ENCODE measurements at places on chromosomes 16 and 17.

- peak; percentile 33 for DNase-seq
Measured at GRCh38 chr17:17403899-17404576, 72.8 kb upstream of the MED9 start.

DNA sequence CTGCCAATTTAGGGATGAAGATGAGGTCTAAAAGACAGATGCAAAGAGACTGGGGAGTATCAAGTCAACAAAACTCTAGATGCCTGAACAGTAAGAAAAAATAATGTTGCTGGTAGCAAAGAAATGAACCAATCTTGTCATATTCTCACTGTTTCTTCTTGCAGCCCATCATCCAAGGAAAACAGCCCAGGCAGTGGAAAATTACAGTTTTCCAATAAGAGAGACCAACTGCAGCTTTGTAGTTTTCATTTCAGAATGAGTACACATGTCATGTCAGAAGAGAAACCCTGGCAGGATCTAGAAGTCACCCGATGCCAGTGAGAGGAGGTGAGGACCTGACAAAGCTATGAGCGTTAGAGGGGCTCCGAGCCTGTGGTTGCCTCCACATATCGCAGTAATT, 500.4 kb upstream of the PSMD7 start:
- DNase-seq, result no peak

- DNase-seq, result no peak
Measured at GRCh38 chr17:64196601-64197000, 66.5 kb downstream of the TEX2 start.

DNA sequence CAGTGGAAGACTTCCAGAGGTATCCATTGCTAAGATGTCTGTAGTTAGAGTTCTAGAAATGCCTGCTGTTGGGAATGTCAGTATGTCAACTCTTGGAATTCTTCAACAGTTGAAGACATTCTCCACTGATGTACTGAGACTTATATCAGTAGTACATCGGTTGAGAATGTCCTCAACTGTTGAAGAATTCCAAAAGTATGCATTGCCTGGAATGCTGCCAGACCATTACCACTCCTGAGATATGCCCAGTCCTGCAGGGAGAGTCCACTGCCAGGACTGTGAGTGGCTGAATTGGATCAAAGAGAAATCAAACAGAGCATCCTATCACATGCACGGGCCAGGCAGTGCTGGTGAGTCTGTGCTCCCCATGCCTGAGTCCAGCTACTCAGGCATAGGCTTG, 42.0 kb downstream of the IL21R start:
- DNase-seq, result no peak

GRCh38 chr17:40134184-40134583, 6.2 kb upstream of the CASC3 start:
- DNase-seq, result no peak

DNA sequence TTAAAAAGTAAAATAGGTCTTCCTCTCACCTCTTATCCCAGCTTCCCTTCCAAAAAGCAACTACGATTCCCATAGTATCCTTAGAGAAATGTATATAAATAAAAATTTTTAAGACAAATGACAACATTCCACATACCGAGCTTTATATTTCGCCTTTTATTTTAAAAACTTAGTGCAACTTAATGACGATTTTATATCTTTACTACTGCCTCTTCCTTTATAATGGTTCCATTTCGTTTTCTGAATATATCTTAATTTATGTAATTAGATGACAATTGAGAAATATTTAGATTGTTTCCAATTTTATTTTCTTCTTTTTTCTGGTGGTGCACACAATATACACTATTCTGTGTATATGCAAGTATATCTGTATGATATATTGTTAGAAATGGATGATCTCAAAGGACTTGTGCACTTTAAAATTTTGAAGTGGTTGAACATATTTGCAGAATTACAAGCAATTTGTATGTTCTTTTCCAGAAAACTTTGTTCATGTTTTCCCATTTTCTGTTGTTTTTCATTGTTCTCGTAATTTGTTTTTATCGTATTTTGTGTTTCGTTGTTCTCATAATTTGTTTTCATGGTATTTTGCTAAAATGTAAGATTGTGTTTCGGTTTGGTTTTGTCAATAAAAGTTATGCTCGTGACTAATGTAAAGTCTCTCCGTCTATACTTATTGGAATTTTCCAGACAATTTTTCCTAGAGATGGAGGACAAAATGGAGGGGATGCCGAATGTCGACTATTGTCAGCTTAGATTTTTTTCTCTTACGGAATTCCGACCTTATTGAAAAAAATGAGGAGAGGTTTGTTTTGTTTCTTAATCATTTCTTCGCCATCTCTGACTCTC, 20.4 kb upstream of the HOXB13 start:
- no peak for DNase-seq

DNA sequence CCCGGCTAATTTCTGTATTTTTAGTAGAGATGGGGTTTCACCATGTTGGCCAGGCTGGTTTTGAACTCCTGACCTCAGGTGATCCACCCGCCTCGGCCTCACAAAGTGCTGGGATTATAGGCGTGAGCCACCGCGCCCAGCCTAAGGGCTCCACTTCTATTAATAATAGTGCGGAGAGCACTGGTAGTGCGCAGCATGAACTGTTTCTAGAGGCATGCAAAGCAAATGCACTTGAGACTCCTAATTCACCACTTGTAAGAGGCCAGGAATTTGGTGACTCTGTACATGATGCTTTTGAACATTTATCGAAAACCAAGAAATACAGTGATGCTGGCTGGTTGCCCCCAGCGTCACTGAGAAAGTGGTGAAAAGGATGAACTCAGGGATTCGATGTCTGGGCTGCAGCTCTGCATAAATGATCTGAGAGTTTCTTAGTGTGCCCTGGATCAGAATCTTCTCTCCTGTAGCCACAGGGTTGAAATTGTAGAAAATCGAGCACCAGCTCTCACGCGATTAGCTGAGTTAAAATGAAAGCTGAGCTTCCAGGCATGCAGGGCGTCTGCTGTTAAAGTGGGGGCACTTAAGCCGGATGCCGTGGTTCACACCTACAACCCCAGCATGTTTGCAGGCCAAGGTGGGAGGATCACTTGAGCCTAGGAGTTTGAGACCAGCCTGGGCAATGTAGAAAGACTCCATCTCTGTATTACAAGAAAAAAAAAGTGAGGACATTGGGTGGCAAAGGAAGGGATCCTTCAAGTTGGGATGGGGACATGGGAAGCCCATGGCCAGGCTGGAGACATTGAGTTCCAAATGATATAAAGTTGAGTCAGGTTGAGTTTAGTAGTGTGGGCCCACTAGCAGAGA, 4.8 kb downstream of the RNF213 start:
- DNase-seq, result no peak

DNA sequence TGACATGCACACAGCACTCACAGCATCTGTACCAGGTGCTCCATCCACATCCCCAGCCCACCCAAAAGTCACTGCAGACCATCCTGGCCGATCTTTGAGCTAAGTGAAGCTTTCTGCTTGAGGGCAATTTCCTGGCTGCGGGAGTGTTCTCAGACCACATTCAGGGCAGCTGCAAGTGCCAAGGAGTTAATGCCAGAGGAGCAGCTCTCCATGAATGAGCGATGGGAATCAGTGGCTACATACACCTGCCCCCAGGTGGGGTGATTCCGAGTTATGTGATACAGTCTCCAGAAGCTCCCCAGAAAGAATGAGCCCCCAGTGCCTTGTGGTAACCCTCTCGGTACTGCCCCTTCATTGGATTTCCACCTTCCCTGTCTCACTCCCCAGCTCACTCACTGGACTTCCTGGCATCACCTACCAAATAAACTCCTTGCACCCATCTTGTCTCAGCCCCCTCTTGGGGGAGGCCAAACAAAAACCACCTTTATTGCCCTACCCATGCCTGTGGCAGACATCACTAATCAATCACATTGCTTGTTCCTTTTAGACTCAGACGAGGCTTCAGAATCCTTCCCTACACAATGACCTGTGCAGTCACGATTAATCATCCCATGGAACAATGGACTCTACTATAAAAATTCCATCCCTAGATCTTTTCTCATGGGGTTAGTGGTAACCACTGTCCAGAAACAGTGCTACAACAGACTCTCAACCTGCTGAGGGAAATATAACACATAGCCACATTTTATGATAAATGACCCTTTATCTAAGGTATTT, 121.1 kb downstream of the IRX5 start:
- no peak for DNase-seq

DNA sequence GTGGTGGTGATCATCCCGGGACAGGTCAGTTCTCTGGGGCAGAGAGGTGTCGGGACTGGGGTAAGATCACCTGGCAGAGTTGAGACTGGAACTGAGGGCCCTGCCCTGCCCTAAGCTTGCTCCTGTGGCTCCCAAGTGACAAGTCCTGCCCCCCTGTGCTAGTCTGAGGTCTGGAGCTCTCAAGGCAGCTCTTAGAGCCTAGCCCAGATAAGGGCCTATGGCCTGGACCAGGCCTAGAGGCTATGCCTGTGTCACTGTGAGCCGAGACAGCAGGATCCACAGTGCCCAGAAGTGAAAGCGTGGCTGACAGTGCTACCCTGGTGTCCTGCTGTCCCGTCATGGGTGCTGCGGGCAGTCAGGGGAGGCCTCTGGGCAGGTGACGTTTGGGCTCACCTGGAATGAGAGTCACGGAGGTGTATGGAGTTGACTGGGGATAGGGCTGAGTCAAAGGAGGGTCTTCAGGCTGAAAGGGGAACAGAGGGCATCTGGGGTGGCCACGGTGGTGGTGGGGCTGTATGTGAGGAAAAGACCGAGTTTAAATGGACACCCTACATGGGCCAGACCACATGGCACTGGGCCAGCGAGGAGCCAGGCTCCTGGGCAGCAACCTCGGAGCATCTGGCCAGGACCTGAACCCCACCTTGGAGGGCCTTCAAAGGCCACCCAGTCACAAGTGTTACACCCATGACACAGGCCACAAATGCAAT, 5.5 kb downstream of the NATD1 start:
- DNase-seq, result no peak

GRCh38 chr16:23383881-23384280, 69.1 kb downstream of the COG7 start:
- no peak for DNase-seq

- no peak for DNase-seq
Measured at GRCh38 chr17:42159796-42160530, 5.2 kb upstream of the RAB5C start.

- no peak for DNase-seq
Measured at GRCh38 chr17:13024016-13024415, 6.2 kb upstream of the ELAC2 start.

GRCh38 chr17:78935419-78936323, 10.5 kb upstream of the TIMP2 start:
- no peak for DNase-seq

GRCh38 chr17:14428648-14429029, 127.8 kb downstream of the HS3ST3B1 start:
- DNase-seq, result no peak

GRCh38 chr17:17367931-17368330, 64.8 kb downstream of the NT5M start:
- DNase-seq, result no peak

- DNase-seq, result no peak
Measured at GRCh38 chr16:86926181-86927094, 348.1 kb downstream of the FOXL1 start.

GRCh38 chr17:14469971-14470370, 169.1 kb downstream of the HS3ST3B1 start:
- no peak for DNase-seq

- no peak for DNase-seq
Measured at GRCh38 chr17:57370037-57370581, 113.8 kb downstream of the MSI2 start.

DNA sequence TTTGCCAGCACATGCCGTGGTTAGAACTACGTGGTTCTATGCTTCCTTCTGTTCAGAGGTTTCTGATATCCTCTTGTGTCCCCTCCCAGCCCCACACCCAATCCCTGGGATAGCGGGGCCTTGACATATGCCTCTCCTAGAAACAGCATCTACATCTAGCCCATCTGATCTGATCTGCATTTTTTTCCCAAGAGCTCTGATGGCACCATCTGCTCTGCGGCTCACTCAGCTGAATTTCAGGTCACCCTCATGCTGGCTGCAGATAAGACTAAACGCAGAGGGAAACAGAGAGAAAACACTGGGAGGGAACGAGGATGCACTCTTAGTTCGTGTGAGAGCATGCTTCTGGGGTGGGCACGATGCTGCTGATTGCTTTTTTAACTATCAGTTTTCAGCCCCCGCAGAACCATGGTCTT, 10.7 kb downstream of the WIPI1 start:
- no peak for DNase-seq

DNA sequence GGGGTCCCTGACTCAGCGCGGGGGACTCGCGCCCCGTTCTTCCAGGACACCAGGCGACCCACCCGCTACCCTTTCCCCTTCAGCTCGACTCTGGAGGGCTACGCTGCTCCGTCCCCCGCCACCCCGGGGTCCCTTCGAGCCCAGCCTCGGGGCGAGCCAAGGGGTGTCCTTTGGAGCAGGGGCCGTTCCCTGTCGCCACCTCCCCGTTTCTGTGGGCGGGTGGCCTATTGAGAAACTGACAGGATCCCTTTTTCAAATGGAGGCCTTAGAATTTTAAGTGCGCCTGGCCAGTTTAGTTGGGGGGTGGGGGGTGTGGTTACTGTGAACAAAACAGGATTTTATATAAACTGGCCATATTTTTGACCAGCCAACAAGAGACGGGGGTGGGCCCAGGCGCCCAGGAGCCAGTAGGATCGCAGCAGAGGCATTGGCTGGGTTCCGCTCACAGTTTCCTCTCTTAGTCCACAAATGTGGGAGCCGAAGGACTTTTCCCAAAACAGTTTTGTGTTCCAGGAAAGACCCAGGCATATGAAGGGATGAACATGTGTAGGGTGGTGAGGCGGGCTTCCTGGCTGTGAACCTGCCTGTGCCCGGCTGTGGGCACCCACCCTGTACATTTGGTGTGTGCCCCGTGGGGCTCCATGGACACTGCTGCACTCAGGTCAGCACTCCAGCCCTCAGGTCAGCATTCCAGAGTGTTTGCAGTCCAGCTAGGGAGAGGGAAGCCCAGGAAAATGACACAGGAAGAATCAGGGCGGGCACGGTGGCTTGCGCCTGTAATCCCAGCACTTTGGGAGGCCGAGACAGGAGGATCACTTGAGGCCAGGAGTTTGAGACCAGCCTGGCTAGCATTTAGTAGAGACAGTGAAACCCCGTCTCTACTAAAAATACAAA, 722 bp upstream of the TIMP2 start:
- peak; percentile 39 for DNase-seq

GRCh38 chr17:66383333-66383732, 80.9 kb downstream of the PRKCA start:
- DNase-seq, result no peak

DNA sequence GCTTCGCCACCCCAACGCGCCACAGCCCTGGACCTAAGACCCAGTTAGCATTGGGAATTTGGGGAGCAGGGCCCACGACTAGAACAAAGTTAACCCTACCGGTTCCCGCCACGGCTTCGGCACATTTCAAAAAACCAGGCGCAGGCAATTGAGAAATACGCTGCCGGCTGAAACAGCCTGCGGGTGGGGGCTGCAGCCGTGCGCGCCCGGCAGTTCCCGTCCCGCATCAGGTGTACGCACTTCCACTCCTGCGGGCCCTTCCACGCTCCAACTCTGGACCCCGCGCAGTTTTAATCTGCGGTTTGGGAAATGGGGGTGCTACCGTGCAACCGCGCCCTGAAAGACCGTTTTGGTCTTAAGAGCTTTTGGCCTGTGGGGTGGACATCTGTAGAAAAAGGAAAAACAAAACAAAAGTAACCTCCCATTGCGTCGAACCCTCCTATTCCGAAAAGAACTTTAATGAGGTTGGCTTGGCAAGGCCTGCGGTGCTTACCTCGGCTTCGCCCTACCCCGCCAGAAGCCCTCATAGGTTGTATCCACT, 7.1 kb downstream of the IRX5 start:
- DNase-seq, result no peak
